Renal cortex interstitium (tissue), 15 donors: ENCODE measurements at places on chromosomes 5 and 9. TPM values are rescaled to one million over a fixed set of nuclear protein-coding genes. Genes with fewer than 3 reads are reported as not detected.
A peak's percentile ranks its signal among the peaks of the same experiment; 100 is the strongest.

DNA sequence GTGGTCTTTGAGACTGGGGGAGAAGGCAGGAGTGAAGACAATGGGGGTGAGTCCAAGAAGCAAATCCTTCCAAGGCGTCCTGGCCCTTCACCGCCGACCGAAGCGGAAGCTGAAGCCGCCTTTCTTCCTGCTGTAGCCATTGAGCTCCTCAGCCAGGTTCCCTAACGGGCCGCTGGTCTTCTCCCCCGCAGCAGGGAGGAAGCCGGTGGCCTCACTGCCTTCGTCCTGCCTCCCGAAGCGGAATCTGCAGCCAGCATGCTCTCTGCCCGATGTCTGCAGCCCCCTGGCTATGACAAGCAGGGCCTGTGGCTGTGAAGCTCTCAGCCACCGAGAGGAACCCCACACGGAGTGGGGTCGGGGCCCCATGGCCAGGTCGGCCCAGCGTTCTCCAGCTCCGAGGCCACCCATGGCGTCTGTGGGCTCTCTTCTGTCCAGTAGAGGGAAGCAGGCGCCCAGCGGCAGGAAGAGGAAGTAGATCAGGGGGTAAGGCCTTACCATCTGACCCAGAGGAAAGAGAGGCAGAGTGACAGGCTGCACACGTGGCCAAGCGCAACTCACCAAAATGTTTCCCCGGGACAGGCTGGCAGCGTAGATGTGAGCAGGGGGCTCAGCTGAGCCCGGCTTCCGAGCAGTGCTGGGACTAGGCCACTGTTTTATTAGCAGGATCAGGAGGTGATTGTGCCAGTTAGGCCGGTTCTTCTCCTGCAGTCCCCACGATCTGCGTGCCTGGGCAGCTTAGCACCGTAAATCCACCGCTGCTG lies 3.1 kb downstream of the QRFP start:
- peak; percentile 41 for DNase-seq

GRCh38 chr5:116534964-116535651 lies 39.5 kb downstream of the SEMA6A start:
- DNase-seq: no peak

DNA sequence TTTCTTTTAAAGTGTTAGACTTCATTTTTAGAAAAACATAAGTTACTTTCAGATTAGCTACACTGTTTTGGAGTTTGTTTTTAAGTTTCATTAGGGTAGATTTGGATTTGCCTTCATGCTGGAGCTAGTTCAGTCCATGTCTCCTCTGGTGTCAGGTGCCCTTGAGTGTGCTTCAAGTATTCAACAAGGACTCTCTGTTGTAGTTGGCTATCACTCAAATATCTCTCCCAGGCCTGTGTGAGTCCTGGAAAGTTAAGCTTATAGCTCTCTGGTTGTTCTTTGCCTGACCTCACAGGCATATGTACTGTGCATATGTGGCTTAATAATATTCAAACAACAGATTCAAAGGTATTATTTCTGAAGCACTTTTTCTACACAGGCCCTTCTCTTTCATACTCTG lies 45.4 kb downstream of the PTBP3 start:
- DNase-seq: no peak

DNA sequence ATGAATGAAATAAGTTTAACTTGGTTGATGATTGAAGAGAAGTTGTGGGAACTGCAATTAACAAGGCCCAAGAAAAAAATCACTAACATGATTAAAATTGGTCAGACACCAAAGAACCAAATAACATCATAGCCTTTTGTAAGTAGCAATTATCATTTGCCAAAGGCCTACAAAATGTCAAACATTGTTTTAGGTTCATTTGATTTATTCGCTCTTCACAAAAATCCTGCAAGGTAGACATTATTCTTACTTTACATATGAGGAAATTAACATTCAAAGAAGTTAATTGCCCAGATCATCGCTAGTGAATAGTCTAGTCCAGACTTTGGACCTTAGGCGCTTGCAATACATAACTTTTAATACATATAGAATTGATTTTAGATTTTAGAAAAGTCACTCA lies 2.6 kb downstream of the POLK start:
- DNase-seq: no peak

GRCh38 chr9:71767163-71767775 lies 1.0 kb downstream of the CEMIP2 start:
- no peak for DNase-seq

The SLC24A2 gene
- polyA plus RNA-seq: 0.10 TPM

The RABL6 gene
- polyA plus RNA-seq: 70.5 TPM

- no peak for DNase-seq
These were observed 56.1 kb downstream of the CFAP90 start for GRCh38 chr5:7794823-7795222.
